ENCODE measurements at places on chromosomes 5 and 9.
A peak's percentile ranks its signal among the peaks of the same experiment; 100 is the strongest.

DNA sequence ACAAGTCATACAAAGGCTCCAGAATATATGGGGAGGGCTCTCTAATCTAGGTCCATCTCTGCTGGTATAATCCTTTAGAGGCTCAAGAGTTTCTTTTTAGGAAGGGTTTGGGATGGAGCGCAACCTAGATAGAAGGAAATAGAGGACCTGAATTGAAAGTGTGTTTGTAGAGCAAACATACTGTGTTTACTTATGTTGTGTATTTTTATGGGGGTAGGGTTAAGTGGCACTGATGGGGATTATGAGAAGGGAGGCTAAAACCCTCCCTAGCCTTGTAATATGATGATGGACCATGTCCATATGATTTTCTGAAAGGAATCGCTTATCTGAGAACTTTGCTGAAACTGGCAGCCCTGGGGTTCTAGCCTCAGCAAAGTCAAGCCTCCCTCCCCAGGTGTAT, 4.4 kb upstream of the ELL2 start:
- DNase-seq = no peak

- no peak for DNase-seq
Measured at GRCh38 chr9:126678989-126679388, 65.3 kb downstream of the LMX1B start.

DNA sequence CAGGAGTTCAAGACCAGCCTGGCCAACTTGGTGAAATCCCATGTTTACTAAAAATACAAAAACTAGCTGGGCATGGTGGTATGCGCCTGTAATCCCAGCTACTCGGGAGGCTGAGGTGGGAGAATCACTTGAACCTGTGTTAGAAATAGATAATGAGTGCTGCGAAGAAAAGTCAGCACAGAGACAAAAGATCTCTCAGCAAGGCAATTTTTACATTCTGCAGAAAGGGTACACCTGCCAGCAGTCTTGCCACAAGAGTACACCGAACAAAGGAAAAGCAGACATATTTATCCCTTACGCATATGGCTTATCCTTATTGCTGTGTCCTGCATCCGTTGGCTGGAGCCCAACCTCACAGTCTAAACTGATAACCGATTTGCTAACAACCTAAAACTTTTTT, 16.2 kb upstream of the GPBP1 start:
- DNase-seq = no peak

DNA sequence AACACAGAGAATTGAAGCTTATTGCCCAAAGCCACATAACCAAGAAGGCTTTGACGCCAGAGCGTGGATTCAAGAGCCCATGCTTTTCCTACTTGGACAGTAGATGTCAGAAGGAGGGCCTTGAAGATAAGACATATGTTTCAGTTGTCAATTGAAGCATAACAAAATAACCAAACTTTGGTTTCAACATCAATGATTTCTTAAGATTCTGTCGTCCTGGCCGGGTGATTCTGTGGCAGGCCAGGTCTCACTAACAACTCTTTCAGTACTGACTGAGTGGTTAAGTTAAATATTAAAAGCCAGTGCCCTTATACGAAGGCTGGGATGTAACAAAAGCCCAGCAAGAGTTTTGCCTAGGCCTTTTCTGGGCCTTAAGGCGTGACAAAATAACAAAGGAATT, 94.0 kb downstream of the RCL1 start:
- DNase-seq = peak; percentile 5

GRCh38 chr5:114179134-114179533, 182.7 kb upstream of the KCNN2 start:
- DNase-seq = no peak

GRCh38 chr9:134928436-134929192, 10.9 kb upstream of the FCN1 start:
- DNase-seq = no peak

DNA sequence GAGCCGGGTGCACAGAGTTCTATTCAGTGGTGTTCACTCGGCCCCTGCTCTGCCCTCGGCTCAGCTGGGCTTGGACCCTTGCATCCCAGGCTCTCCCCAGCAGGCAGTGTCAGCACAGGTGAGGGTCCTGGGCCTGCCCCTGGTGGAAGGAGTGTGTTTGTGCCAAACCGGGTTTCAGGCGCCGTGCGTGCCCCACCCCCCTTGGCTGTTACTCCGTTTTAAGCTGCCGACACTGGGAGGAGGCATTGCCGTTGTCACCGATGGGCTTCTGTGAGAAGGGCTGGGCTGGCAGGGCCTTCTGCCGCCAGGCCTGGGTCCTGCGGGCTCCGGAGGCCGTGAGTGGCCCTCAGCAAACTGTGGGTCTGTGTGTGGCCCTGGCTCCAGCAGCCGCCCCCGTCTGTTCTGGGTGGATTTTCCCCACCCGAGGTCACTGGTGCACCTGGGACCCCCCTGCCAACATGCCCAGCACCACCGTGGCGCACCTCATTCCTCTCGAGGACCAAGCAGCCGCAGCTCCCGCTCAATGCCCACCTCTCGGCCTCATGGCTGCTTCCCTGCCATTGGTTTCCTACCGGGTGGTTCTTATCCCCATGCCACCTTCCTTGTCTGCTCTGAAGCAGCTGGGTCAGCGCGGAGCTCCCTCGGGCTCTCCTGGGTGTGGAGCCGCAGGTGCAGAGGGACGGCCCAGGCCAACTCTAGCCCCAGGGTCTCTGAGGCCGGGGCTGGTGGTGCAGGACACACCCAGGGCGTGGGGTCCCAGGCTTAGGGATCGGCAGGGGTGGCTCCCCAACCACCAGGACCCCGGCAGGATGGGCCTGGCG, 44.3 kb upstream of the EXOC3 start:
- DNase-seq = no peak

GRCh38 chr5:36264202-36264760, 22.6 kb upstream of the NADK2 start:
- DNase-seq = no peak

DNA sequence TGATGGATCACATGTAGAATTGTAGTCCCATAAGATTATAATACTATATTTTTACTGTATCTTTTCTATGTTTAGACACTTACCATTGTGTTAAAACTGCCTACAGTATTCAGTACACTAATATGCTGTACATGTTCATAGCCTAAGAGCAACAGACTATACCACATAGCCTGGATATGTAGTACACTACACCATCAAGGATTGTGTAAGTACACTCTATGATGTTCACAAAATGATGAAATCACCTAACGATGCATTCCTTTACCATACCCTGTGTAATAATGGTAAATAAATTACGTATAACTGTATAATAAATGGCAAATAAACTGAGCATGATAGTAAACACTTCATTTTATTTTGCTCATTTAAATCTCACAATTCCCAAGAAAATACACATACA, 60.3 kb downstream of the RICTOR start:
- peak; percentile 19 for DNase-seq

- DNase-seq = peak; percentile 29
Measured at GRCh38 chr9:71863631-71864030, 47.4 kb downstream of the ABHD17B start.

All from AG10803 (cell line).